BJ (cell line): ENCODE measurements at places on chromosomes 3 and 15. TPM values are rescaled to one million over a fixed set of nuclear protein-coding genes. Genes with fewer than 3 reads are reported as not detected.

The GHSR gene
- polyA plus RNA-seq = not detected in 2 replicates

The COX5A gene
- 64.6 and 106 TPM in 2 replicates for polyA plus RNA-seq

The PCNP gene
- 25.9 and 56.3 TPM in 2 replicates for polyA plus RNA-seq

The IL20RB gene
- 3.2 and 4.0 TPM in 2 replicates for polyA plus RNA-seq

The LTF gene
- polyA plus RNA-seq = not detected in 2 replicates

The SCN11A gene
- polyA plus RNA-seq = 0.02 and 0.04 TPM in 2 replicates

The SLC22A14 gene
- polyA plus RNA-seq = 0.15 and 0.33 TPM in 2 replicates

The PLA1A gene
- not detected in 2 replicates for polyA plus RNA-seq

The FRMD5 gene
- 0.83 and 0.96 TPM in 2 replicates for polyA plus RNA-seq

The EFCC1 gene
- not detected in 2 replicates for polyA plus RNA-seq

The RNF111 gene
- 21.6 and 28.7 TPM in 2 replicates for polyA plus RNA-seq

The ALPK3 gene
- 0.02 and 0.06 TPM in 2 replicates for polyA plus RNA-seq

The GNAT1 gene
- not detected in 2 replicates for polyA plus RNA-seq

The CLSTN2 gene
- polyA plus RNA-seq = 1.4 and 1.8 TPM in 2 replicates

The SOX14 gene
- polyA plus RNA-seq = not detected in 2 replicates

The CGNL1 gene
- 0.06 and 0.09 TPM in 2 replicates for polyA plus RNA-seq

The ZNF445 gene
- 2.6 and 2.7 TPM in 2 replicates for polyA plus RNA-seq

The CCDC80 gene
- 199 and 291 TPM in 2 replicates for polyA plus RNA-seq

The GNB5 gene
- polyA plus RNA-seq = 57.7 and 63.0 TPM in 2 replicates

The TM4SF1 gene
- polyA plus RNA-seq = 37.5 and 48.0 TPM in 2 replicates

The GOLGA8J gene
- not detected in 2 replicates for polyA plus RNA-seq

The CYP1A2 gene
- polyA plus RNA-seq = not detected in 2 replicates
